ENCODE measurements at places on chromosomes 2 and 18.

GRCh38 chr2:198545411-198545810 is 741.0 kb downstream of the PLCL1 start:
- no peak for DNase-seq

- DNase-seq = no peak
These were observed 3.4 kb upstream of the STAMBP start for GRCh38 chr2:73825408-73825807.

DNA sequence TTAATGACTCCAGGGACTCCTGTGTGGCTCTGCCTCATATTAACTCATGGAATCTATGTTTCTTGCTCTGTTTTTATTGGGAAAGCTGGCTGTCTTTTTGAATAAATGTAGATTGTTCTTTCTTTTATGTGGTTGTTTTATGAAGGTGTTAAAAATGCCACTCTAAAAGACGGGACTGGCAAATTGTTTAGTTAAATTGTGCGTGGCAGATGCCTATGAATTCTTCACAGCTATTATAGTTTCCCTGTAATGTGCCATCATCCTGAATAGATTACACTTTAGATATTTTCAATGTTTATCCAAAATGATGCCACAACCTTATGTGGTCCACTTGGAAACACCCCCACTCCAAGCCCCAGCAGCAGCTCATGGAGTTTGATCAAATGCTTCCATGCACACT is 149.7 kb downstream of the ST6GAL2 start:
- DNase-seq = no peak

DNA sequence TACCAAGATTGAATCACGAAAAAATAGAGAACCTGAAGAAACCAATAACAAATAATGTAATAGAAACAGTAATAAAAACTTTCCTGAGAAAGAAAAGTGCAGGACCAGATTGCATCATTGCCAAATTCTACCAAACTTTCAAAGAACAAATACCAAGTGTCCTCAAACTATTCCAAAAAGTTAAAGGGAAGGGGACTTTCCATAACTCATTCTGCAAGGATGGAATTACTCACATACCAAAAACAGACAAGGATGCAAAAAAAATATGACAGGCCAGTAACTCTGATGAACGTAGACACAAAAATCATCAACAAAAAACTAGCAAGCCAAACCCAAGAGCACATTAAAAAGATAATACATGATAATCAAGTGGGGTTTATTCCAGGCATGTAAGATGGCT is 172.3 kb upstream of the SLC35G4 start:
- no peak for DNase-seq

DNA sequence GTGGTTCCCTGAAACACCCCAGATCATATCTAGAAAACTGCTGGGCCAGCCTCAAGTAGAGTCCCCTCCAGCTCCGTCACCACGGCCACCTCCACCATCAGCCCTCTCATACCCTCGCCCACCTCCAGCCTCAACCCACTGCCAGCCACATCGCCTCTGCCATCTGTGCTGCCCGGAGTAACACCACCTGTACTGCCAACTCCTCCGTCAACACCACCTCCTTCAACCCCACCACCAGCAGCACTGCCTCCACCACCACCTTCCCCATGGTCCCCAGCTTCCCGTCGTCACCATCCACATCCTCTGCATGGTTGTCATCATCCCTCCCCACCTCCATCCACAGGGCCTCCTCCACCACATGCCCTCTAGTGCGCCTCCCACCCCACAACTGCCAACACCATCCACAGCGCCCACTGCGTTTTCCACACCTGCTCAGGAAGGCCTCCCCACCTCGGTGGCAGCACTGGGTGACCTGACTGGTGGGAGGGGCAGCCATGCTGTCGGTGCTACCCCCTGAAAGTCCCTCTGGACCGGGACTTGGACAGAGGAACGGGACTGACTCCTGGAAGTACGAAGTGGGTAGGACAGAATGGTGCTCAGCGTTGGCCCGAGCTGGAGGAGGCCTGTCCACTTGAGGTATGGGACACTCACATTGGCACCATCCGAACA is 1.6 kb downstream of the SNED1 start:
- no peak for DNase-seq

GRCh38 chr18:35810520-35810919 is 162.0 kb upstream of the RMP24 start:
- no peak for DNase-seq

- DNase-seq = no peak
These were observed 216.3 kb upstream of the SMAD7 start for GRCh38 chr18:49167084-49167483.

DNA sequence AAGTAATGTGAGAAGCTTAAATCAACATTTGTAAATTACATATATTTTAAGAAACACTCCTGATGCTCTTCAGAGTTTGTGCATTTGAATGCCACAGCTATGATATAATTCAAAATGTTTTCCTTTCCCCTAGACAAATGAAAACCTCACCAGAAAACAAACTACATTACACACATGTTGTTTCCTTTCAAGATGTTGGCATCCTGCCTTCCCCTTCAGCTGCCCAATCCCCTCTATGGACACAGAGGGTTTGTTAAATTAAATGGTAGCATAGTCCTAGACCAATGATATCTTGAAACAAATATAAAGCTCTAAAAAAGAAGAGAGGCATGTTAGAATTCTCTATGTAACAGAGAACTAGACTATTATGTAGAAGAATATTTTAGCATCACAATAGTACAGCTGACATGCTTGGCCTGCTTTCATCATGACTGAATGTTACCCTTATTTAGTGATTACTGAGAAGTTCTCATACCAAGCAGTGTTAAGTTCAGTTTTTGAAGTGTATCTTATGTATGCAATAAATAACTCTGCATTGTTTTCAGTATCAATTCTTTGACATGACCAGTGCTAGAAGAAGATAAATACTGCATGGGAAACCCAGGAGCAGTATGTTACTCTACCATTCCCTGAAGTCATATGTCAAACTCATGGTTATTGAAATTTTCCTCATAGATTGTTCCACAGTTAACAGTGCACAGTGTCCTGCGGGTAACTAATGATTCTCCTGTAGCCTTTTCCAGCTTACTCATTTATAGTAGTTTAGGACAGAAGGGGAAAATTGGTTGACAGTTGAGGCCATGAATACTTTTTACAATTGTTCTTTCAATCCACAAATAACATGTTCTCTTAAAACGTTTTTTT is 316.3 kb upstream of the KCNJ3 start:
- DNase-seq = no peak

DNA sequence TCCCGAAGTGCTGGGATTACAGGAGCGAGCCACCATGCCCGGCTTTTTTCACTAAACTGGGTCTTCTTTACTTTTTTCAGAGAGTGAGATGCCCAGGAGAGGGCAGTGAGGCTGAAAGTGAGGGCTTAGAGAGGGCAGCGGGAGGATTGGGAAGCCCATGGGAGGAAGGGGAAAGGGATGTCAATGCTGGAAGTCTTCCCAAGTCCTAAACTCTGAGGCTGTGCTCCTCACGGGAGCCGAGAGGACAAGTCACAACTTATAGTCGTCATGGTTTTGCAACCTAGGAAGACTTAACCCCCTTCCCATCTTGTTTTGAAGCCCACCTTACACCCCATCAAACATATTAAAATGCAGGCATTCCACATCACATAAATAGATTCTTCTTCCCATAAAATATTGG is 15.1 kb upstream of the MEP1B start:
- no peak for DNase-seq

DNA sequence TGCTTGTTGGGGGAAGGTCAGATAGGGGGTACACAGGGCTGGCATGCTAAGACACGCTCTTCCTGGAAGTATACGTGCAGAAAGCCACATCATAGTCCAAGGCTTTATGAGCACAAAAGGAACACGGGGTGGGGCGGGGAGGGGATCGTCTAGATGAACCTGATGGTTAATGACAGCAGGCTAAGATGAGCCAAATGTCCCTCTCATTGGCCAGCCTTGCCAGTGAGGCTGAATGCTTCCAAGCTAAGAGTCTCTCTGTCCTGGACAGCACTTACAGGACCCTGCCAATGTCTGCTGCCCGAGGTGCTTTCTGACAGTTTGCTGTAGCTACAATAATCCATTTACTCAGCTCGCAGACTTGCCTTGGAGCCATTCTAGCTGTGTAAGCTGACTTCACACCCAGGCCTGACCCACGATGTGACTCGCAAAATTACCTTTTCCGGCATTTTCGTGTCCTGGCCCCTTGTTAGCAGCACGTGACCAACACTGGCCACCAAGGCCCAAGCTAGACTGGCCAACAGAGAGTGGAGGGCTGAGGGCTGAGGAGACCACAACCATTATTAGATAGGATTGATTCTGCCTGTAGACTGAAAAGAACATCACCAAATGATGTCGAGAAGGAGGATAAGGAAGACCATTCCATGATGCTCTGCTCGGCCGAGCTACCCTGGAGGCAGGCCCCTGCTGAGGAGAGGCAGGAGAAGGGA is 84.2 kb downstream of the MALT1 start:
- no peak for DNase-seq

DNA sequence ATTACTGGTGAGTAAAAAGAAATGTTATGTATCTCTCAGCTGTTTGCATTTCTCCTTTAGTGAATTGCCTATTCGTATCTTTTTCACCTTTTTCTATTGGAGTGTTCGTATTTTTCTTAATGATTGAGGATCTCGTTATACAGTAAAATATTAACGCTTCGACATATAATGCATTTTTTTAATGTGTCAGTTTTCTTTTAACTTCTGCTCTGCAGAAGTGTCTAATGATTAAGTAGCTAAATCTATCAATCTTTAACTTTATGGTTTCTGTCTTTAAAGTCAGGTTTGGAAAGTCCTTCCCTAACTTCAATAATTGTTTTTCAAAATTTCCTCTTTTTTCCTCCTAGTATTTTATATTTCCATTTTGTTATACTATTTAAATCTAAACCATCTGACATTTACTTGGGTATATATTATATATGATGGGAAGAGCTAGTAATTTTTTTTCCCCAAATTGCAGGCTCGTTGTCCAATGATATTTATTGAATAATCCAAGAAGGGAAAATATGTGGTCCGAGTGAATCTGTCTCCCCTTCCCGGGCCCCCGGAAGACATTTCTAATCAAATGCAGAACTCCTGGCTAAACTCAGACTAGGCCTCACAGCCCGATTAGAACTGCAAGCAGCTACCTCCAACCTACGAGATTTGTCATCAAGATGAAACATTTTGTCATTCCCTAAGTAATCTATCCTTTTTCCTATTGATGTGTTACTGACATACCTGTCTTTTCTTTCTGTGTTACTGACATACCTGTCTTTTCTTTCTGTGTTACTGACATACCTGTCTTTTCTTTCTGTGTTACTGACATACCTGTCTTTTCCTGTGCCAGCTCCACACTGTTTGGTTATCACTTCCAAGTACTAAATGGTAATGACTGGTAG is 17.2 kb downstream of the PCBP1 start:
- peak; percentile 84 for DNase-seq

DNA sequence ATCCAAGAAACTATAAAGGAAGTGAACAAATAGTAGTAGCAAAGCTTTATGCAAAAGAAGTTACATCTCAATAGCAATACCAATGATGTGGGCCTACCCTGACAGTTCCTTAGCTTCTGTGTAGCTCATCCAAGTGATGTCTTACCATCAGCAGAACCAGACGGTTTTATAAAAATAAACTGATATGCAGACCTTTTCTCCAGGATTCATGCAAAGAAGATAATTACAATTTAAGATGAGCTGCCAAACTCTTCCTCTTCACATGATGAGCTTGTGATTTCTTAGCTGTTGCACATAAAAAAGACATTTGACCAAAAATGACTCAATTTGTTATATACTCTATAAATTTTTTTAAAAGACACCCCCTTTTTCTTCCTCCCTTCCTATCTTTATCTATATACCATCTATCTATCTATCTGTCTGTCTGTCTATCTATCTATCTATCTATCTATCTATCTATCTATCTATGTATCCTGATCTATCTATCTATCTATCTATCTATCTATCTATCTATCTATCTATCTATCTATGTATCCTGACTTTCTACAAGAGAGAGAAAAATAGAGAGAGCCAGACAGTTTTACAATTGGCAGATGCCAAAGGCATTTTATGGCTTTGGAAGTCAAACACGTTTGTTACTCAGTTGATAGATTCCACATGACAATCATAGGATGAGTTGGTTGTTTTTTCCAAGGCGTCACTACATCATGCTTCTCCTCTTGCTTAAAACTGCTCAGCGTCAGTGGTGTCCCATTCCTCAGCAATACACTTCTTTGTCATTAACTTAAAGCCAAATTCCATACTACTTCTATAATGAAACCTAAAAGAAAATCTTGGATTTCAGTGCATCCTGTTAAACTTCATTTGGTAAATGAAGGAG is 65.9 kb upstream of the ACTR3 start:
- no peak for DNase-seq

DNA sequence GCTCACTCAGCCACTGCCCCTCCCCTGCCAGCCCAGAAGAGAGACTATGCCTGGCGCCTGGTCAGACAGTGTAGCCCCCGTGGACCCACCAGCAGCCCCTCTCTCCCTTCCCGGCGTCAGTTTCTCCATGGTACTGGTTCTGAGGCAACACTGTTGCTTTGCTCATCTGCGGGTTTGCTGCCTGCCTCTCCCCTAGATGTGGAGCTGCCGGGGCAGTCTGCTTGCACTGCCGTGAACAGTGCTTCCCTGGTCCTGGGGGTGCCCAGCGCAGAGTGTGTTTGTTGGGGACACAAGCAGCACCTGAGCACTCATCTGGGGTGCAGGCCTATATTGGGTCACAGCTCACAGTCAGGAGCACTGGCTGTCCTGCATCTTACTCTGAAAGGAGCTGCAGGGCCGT is 309.9 kb downstream of the NDUFA10 start:
- DNase-seq = no peak
